NCI-H1105 (cell line): ENCODE measurements at places on chromosomes 12 and 14.

- DNase-seq, result no peak
Measured at GRCh38 chr12:125331342-125332052, 266.3 kb downstream of the AACS start.

- no peak for DNase-seq
Measured at GRCh38 chr14:77882636-77883035, 82.7 kb downstream of the ADCK1 start.

DNA sequence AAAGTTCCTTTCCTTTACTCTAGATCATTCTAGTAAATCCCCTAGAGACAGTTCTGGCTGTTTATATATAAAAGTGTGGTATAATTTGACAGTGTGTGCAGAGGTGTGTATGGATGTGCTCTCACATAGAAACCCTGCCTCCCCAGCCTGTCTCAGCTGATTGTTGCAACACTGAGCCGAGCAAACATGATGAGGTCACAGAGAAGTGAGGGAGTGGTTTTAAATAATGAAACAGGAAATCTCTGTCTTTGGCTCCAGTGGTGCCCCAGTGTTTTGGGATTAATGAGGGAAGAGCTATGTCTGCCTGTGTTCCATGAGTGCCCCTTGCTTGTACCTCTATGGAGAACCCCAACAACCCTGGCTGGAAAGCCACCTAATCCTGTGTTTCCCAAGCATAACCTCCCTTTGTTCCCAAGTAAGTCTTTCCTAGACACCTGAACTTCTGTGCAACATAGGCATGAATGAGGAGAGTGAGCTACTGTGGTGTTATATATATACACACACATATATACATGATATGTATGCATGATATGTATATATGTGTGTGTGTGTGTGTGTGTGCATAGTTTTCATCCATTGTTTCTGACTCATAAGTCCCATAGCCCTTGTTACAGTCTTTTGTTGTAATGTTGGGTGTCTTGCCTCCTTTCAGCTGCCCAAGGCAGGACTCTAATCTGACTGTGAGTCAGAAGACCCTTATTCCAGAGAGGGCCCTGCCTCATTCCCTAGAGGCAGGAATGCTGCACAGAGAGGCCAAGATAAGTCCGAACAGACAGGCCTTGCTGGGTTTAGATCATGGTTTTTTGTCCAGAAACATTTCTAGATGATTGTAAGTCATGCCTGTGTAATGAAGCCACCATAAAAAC is 18.0 kb downstream of the TRAF3 start:
- DNase-seq, result no peak

DNA sequence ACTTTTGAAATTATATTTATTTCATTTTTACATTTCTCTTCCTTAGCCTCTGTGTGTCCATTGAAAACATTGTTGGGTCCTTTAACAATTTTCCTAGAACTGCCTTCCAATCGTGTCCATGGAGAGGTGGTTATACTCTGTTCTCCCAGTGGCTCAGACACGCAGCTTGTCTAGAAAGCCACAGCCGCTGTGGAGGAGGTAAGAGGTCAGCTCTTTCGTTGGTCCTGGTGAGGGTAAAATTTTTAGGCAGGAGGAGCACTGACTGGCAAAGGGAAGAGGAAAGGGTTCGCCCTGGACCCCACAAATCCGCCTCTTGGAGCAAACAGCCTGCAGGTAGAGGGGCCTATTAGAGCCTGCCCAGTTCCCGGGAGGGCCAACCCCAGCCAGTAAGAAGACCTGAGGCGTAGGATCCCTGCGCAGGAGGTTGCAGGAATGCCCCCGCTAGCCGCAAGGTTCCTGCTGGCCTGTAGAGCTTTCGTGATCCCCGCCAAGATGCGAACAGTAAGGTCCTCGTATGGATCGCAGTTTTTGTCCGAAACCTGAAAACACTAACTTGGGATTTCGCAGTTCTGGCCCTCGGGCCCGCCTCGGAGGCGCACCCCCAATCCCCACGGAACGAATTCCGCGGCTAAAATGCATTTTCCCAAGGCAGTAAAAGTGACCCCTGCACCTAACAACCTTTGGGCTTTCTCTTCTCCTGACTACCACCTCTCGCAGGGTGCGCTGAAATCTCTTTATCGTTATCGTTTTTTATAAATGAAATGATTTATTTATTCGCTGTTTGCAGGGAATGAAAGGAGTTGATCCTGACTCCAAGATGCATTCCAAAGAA is 7.5 kb upstream of the PAX9 start:
- no peak for DNase-seq

- no peak for DNase-seq
Measured at GRCh38 chr14:52355016-52355431, 40.9 kb downstream of the PTGER2 start.

- no peak for DNase-seq
Measured at GRCh38 chr14:81313200-81313599, 86.9 kb downstream of the STON2 start.

- peak; percentile 30 for DNase-seq
Measured at GRCh38 chr14:76644855-76645518, 116.3 kb upstream of the VASH1 start.

DNA sequence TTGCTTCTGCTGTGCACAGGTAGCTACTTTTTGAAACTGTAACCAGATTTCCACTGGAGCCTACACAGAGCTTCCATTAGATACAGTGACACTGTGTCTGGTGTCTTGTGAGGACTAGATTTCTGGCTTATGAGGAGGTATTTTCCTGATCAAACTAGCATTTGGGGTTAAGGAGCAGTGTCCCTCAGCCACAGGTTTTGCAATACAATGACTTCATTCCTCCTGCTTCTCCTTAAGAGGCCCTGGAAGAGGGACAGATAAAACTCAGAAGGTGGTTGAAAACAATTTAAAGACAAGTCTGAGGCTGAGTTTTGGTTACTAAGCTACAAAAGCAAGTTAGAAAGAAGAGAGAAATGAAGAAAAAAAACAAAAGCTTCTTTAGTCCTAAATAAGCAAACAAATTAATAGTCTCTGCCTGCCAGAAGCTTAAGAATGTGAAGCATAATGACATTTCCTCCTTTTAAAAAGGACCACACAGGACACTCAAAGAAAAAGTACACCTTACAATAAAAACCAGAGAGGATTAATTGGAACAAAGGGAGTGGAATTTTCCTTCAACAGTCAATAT is 53.0 kb downstream of the PKP2 start:
- no peak for DNase-seq

GRCh38 chr14:104291123-104292000 is 153.0 kb downstream of the KIF26A start:
- no peak for DNase-seq

DNA sequence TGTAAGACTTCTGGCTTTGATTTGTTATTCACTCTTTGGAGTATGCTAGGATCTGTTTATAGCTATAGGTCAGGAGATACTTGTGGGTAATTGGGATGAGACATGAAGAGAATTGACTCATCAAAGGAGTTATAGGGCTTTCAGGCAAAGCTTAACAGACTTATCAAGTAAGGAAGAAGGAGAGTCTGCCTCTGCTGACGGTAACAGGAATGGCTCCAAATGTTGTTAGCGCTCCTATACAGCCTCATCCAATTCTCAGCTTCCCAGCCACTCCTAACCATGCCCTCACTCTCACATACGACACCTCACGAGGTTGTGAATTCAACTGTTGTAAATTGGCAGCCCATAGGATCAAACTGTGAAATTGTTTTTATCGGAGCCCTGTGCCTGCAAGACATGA is 140.5 kb downstream of the KCNA5 start:
- no peak for DNase-seq

DNA sequence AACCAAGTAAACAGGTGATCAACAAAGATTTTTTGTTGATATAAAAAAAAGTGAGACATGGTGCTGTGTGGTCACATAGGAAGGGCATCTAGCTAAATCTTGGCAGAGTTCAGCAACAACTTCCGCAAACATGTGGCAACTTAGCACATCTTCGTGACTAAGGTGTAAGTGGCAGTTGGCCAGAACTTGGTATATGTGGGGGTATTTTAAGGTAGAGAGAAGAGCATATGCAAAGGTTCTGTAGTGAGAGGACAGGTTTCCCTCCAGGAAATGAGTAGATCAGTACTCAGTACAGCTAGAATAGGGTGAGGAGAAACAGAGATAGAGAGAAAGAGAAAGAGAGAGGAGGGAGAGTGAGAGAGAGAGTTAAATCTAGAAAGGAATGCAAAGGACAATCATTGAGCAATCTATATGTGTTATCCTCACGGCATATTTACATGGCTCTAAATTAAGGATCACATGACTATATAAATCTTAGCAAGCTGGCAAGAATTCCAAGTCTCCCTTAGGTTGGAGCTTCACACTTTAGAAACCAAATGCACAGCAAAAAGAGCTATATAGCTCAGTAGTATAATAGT is 227.7 kb upstream of the HMGA2 start:
- no peak for DNase-seq

GRCh38 chr14:29805415-29806123 is 122.1 kb downstream of the PRKD1 start:
- DNase-seq, result no peak

- DNase-seq, result peak; percentile 40
Measured at GRCh38 chr12:109804820-109805761, 28.1 kb downstream of the TRPV4 start.

DNA sequence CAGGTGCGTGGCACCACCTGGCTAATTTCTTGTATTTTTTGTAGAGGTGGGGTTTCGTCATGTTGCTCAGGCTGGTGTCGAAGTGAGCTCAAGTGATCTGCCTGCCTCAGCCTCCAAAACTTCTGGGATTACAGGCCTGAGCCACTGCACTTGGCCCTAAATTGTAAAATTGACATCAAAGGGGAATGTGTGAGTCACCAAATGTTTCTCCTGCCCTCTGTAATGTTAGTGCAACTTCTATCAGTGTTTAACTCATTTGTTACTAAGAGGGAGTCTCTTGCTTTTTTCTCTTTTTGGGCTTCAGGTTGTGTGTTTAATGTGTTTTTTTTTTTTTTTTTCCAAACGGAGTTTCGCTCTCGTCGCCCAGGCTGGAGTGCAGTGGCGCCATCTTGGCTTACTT is 2.3 kb downstream of the TULP3 start:
- no peak for DNase-seq

GRCh38 chr12:66190519-66191370 is 1.7 kb downstream of the IRAK3 start:
- no peak for DNase-seq

GRCh38 chr14:91264151-91265150 is 19.9 kb upstream of the GPR68 start:
- DNase-seq, result no peak

GRCh38 chr14:31419967-31420318 is 407 bp downstream of the HEATR5A start:
- DNase-seq, result peak; percentile 10

- DNase-seq, result no peak
Measured at GRCh38 chr12:6189028-6189427, 11.2 kb upstream of the CD9 start.

GRCh38 chr14:67228325-67228984 is 12.8 kb upstream of the PALS1 start:
- no peak for DNase-seq

DNA sequence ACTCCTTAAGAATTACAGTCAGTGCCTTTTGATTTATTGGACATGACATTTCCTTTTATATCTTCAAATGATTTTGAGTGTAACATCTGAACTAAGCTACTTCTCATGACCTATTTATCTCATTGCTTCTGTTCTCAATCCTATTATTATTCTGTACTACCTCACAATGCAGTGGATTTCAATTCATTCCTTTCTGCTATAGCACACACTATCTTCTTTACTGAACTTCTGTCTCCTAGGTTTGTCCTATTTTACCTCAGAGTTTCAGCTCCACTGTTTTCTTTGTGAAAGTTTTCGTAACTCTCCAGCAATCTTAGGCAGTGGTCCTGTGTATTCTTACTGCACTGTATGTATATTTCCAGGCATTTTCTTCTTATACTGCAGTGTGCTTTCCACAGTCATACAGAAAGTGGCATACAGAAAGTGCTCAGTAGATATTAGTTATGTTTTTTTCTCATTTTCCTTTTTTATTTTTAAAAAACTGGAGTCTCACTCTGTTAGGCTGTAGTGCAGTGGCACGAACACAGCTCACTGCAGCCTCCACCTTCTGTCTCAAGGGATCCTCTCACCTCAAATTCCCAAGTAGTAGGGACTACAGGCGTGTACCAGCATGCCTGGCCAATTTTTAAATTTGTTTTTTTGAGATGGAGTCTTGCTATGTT is 368.6 kb upstream of the RGS6 start:
- no peak for DNase-seq

- no peak for DNase-seq
Measured at GRCh38 chr12:64065881-64066451, 156.1 kb downstream of the KICS2 start.

DNA sequence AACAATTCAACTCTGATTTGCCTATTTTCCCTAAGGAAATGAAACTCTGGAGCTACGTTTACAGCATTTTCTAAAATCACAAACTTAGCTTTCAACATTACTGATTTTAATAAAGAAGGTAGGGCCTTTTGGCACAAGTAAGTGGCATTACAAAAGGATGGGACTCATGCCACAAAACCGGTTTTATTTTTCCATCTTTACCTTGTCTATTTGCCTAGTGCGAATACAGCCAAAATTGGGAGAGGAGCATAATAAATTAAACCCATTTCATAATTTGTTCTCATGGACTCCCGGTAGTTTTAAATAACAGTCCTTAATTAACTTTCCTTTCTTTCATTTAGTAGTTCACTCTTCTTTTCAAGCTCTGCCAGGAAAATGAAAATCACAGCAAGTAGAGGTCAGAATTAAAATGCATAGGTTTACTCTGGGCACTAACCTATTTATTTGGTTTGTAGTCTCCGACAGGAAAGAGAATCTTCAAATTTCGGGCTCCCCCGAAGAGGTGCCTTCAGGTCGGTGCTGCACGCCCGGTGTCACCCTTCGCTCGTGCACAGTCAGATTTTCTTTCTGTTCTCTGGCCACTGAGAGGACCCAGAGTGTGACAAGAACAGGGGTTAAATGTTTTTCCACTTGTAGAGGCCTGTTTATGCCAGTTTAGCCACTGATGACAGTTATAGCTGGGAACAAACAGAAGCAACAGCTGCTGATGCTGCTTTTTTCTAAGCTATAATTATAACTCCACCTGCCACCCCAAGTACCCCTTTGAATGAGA is at the start of gene BEST3:
Gene BEST3 (minus strand): TSS at position 535 of the 772 bp plus-strand sequence. CDS start 1,505 bp downstream, outside the sequence.
- DNase-seq, result peak; percentile 97

GRCh38 chr12:31363831-31364230 is 37.9 kb upstream of the SINHCAF start:
- DNase-seq, result no peak

DNA sequence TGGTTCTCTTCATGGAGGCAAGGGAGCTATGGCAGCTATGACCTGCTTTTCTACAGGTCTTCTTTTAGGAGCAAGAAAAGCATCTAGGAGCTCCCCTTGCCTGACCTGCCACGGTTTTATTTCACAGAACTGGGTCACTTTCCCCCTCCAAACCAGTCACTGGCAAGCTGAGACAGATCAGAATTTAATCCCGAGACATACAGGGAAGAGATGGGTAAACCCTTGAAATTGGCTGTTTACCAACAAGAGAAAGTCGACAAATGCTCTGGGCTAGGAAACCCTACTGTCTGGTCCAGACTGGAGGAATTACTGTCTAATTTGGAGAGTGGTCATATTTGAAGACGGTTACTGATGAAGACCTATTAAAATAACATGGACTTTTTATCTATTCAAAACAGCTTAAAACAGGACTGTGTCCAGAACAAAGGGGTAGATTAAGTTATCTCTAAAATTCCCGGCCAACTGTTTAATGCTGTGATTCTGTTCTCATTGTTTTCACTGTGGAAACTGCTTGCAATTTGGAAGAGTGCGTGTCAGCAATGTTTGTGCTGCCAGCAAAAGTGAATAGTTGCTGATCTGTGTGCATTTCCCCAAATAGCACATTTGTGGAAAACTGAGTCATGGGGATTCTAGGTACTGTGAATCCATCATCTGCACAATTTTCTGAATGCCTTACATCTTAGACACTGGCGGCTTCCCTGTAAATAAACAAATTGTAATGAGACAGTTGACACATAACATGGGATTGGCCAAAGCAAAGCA is 73.4 kb upstream of the EEA1 start:
- DNase-seq, result no peak
